MV-4-11 (cell line): ENCODE measurements at places on chromosomes 11 and 22.
A peak's percentile ranks its signal among the peaks of the same experiment; 100 is the strongest.

DNA sequence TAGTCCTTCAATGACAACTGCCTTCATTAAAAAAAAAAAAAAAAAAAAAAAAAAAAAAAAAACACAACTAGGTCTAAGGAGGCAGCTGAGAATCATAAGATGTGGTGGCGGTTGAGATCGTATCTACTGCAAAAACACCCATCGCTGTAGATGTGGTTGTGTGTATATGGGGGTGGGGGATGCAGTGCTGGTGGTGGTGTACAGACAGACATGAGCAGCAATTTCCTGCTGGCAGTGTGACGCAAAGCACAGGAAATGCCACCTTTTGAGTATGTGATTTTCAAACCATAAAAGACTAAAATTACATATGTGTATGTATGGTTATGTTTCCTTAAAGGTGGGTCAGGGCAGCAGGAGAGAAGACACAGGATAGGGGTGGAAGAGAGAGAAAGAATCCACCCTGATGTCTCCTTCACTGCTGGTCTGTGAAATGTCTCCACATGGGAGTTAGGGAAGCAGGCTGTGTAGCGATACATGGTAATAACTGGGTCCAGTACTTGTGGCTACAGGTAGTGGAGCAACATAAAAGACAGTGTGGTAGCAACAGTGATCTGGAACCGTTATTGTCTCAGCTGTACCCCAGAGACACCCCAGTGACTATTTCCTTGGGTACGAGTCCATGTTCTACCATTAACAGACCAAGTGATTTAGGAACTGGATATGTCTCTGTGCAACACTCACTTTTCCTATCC, 57.9 kb downstream of the SYTL2 start:
- DNase-seq: no peak

DNA sequence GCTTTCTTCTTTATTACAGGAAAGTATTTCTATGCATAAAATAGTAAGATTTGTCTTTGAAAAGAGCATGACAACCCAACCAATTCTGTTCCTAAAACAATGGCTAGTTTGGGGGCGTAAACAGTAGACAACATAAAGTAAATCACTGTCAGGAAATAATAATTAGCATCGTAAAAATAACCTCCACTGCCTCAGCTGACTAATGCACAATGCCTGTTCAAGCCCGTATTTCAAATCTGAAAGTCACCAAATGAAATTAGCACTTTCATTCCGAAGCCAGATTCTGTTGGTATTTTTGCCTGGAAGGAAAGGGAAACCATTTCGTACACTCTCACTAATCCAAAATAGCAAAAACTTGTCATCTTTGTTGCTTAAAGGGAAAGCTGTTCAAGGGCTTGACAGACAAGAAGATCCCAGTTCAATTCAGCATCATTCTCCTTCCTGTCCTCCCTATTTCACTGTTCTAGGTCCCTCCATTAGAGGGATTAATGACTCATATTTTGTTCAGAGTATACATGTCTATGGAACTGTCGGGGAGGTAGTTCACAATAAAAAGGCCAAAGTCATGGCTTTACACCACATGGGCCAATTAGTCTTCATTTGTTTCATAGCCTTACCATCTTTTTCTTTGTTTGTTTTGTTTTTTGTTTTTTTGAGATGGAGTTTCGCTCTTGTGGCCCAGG, 154.7 kb downstream of the CADM1 start:
- DNase-seq: no peak

GRCh38 chr22:37162221-37163095, 12.7 kb upstream of the IL2RB start:
- DNase-seq: peak; percentile 59

- peak; percentile 95 for DNase-seq
Measured at GRCh38 chr22:27668828-27669797, 132.4 kb downstream of the MN1 start.

GRCh38 chr11:32658639-32659406, 75.2 kb downstream of the EIF3M start:
- no peak for DNase-seq

DNA sequence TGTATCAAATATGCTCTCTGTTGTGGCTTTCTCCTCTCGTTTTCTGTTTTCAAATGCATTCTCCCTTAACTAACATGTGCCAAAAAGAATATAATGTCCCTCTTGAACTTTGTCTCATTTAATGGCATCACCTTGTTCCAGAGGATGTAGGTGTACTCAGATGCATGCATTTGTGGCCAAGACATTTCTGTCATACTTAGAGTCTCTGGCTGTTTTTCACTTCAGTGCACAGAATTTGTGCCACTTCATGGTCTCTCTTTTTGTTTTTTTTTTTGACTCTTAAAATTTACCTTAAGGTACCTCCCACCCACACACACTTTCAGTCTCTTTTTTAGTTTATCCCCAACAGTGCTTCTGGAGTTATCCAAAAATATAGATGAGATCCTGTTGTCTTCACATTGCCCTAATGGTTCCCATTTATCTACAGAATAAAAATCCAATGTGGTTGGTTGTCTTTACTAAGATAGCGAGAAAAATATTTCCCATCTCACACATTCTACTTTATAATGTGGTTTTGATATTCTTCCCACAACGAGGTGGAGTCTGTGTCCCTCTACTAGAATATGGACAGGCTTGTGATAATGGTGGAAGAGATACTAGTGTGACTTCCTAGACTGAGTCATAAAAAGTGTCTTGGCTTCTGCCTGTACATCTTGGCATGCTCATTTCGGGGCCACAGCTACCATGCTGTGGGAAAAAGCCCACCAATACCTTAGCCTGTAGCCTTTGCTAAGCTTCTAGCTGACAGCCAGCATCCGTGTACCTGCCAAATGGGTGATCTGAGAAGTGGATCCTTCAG, 125.8 kb downstream of the DDX10 start:
- DNase-seq: no peak

DNA sequence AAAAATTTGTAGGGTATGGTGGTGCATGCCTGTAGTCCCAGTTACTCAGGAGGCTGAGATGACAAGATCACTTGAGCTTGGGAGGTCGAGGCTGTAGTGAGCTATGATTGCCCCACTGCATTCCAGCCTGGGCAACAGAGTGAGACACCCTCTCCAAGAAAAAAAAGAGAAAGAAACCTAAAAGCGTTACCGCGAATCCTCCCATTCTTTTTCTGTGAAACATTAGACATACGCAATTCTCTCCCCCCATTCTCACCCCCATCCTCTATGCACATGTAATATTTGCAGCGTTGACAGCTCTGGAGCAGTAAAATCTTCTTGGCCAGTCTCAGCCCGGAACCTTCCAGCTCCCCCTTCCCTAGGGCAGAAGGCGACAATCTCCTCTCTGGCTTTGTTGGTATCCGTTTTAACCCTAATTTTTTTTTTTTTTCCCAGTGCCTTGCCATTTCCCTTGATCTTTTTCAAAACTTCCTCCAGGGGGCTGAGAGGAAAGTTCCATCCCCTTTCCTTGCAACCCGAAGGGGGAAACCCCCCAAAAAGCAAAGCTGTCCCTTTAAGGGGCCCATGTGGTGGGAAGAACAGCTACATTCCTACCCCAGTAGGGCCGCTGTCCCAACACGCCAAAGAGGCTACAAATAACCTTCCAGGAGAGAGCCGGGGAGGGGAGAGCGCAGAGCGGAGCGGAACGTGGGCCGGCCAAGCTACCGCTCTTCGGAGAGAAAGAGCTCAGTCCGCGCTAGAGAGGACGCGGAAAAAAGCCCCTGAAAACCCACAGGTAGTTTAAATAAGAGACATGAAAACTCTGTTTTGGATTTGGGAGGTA, 1.9 kb downstream of the LRP4 start:
- DNase-seq: no peak

DNA sequence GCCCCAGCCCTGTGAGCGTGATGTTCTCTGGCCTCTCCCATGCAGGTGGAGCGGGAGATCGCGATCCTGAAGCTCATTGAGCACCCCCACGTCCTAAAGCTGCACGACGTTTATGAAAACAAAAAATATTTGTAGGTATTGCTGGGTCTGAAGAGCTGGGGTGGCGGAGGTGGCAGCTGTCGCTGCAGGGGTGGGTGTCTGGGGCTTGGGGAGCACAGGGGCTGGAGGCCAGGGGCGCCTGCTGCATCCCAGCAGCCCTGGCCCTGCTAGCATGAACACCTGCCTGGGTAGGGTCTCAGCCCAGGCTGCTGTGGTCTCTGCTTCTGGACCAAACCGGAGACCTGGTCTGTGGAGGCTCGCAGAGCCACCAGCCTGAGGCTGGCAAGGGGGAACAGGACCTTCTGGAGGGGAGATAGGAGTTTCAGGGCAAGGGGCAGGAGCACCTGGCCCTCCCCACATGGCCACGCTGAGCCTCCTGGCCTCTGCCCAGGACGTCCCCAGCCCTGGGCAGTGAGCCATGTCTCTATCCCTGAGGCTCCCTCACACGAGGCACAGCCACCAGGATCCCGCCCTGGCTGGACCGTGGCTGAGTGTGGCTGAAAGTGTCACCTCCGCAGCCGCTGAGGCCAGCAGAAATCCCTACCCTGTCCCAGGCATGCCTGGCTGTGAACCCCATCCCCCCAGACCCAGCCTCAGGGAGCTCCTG, 48.2 kb downstream of the MOB2 start:
- no peak for DNase-seq

DNA sequence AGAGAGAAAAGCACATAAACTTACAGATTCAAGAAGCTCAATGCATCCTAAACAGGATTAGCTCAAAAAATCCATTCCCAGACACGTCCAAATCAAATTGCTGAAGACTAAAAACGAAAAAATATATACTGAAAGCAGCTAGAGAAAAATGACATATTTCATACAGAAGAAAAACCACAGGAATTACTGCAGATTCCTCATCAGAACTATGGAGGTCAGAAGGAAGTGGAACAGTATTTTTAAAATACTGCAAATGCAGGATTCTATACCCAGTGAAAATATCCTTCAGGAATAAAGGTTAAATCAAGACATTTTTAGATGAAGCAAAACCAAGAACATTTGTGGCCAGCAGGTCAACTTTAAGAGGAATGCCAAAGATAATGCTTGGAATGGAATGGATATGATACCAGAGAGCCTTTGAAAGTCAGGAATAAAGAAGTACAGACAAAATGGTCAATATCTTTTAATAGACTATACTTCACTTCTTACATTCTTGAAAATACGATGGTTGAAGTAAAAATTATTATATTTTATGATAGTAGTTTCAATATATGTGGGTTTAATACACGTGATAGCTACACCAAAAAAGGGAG, 352.9 kb downstream of the CTTN start:
- peak; percentile 13 for DNase-seq

DNA sequence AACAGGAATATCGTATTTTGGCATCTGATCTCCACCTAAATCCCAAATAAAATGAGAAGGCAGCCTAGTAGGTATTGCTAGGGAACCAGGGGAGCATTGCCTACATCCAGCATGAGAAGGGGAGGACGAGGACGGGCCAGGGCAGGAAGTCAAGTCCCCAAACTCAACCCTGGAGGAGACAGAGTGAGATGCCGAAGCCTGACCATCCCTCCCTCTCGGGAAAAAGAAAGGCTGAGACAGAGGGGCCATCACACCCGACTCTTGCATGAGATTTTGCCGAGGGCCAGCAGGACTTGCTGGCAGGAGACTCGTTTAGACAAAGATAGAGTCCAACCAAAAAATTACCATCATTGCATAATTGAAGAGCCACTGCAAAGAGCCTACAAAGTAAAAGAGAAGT, 50.2 kb upstream of the SPATA19 start:
- DNase-seq: no peak

GRCh38 chr11:10617551-10617950, 49.1 kb upstream of the LYVE1 start:
- DNase-seq: no peak

GRCh38 chr11:121304759-121305158, 12.2 kb downstream of the SC5D start:
- DNase-seq: no peak

DNA sequence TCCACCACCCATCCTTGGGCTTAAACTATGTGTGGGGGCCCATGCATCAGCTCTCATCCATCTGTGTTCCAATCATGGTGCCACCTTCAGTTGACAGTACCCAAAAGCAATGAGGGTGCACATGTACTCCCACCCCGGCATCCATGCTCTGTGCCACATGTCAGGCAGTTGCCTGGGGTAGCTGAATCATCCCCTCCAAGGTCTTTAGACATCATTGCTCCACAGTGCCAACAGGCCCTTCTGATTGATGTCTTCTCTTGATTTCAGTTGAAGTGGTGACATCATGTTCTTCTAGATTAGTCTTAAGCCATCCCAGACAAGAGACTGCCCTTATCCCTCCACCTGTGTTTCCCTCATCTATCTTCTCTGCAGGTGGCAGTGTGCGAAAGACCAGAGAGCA, 42.5 kb downstream of the TMPRSS5 start:
- no peak for DNase-seq

DNA sequence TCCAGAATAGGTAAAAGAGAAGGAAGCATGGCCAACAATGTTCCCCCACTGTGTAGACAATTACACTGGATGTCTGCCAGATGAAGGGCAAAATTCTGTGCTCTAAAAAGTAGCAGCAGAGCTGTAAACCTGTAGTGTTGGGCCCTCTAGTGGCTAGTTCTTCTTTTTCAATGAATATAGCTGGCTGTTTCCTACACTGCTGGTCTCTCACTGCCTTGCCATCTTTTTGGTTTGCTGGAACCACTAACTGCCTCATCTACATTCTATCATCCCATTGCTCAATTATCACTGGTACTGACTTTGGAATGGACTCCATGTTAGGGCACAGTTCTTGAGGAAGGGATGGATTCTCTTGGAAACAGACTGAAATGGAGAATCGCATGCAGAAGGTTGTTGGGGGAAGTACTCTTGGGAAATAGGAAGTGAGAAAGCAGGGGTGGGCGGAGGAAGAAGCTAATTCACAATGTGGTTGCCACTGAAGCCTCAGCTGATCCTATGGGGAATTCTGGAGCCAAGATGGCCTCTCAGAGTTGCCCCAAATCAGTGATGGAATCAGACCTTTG, 17.9 kb downstream of the KCNE3 start:
- peak; percentile 84 for DNase-seq

DNA sequence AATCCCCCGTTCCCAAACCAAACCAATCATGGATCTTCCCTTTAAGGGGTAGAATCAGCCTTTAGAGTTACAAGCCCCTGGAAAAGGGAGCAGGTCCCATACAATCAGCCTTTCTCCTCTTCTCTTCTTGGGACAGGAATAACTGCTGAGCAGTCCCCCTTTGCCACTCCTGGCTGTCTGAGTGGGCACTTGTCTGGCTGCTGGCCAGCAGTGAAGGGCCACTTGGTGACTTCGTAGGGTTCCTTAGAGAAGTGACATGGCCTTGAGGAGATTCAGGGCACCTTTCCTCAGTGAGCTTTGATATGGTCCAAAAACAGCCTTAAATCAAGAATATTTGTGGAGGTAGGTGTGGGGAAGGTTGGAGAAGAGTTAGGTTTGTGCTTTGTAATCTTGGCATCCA, 53.5 kb upstream of the HORMAD2 start:
- DNase-seq: no peak

- DNase-seq: no peak
Measured at GRCh38 chr11:11500744-11501487, 120.9 kb downstream of the GALNT18 start.

- DNase-seq: no peak
Measured at GRCh38 chr11:122803306-122803705, 35.0 kb upstream of the CRTAM start.

- DNase-seq: no peak
Measured at GRCh38 chr11:62953811-62954210, 31.0 kb downstream of the SLC22A6 start.
